Activated naive CD4-positive, alpha-beta T cell (primary cell): ENCODE measurements at places on chromosomes 5 and 9.

DNA sequence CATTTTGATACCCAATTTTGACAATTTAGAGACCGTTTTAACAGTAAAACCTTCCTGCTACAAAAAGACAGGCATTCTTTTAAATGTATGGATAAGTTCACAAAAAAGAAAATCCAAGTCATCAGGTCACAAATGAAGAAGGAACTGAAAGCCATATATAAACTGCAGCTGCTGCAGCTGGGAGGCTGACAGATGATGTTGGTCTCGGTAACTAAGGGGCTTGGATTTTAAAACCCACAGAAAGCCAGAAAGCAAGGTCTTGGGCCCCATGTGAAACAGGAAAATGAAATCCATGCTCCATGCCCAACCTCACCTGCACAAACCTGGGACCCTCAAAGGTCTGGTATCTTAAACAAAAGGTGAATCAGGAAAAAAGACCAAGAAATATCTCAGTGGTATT, 15.7 kb upstream of the C5orf34 start:
- no peak for DNase-seq

DNA sequence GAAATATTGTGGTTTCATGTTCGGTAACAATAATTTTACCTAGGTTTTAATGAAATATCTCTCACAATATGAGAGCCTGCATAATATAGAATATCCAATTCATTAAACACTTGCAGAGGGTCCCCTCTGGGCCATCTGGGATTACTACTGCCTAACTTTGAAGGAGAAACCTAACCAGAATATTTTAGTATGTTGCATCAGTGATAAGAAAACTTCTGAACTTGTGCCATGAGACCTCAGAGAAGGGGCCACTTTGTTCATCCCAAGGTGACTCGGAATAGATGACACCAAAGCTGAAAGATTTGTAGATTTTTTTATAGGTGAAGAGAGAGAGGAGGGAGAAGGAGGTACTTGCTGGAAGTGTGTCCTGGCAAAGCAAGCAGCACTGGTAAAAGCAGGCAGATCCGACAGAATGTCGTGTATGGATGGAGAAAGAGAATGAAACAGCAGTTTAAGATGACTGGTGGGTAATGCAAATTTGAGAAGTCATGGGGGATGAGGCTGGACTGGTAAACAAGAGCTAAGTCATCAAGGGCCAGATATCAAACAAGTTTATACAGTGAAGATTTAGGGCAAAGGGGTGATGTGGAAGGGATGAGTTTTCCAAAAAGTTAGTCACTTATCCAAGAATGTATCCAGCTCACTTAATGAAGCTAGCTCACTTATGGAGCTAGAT, 372.3 kb downstream of the ADGRV1 start:
- no peak for DNase-seq

GRCh38 chr5:145772466-145772865, 62.7 kb downstream of the PRELID2 start:
- no peak for DNase-seq

GRCh38 chr5:108688485-108688884, 59.2 kb upstream of the FER start:
- no peak for DNase-seq

GRCh38 chr5:109191153-109191558, 218.6 kb downstream of the PJA2 start:
- no peak for DNase-seq

- no peak for DNase-seq
Observed at GRCh38 chr5:151023047-151023615, 2.7 kb downstream of the GPX3 start.

DNA sequence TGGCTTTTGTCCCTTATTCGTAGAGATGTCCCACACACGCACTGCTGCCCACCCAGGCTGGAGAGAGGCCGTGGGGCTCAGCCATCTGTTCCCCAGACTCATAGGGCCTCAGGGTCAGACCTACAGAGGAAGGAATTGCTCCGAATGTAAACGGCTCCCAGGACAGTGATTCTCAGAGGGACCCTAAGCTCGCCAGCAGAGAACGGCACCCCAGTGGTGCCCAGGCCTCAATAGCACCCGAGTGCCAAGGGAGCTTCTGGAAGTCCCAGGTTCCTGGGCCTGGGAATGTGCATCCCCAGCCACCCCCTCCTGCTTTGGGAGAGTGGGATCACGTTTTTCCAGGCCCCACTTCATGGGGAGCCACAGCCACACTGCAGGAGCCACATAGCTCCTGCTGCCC, 32.9 kb upstream of the CNOT6 start:
- DNase-seq = no peak

- no peak for DNase-seq
Observed at GRCh38 chr5:68154119-68154857, 61.3 kb upstream of the PIK3R1 start.

DNA sequence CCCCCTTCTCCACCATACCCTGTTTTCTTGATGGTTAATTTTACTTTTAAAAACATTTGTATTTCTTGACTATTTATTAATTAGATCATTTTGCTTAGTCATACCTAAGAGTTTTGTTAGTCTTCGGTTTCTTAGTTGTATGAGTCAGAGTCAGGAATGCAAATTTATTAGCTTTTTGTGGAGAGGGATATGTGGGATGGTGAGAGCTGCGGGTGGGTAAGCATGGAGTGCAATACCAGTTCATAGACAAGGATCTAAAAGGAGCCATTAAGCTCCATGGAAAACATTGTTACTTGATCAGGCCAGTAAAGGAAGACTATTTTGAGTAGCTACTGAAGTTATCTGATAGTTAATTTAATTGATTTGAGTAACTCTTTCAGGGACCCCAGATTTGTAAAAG, 77.5 kb downstream of the ZSWIM6 start:
- DNase-seq = no peak

DNA sequence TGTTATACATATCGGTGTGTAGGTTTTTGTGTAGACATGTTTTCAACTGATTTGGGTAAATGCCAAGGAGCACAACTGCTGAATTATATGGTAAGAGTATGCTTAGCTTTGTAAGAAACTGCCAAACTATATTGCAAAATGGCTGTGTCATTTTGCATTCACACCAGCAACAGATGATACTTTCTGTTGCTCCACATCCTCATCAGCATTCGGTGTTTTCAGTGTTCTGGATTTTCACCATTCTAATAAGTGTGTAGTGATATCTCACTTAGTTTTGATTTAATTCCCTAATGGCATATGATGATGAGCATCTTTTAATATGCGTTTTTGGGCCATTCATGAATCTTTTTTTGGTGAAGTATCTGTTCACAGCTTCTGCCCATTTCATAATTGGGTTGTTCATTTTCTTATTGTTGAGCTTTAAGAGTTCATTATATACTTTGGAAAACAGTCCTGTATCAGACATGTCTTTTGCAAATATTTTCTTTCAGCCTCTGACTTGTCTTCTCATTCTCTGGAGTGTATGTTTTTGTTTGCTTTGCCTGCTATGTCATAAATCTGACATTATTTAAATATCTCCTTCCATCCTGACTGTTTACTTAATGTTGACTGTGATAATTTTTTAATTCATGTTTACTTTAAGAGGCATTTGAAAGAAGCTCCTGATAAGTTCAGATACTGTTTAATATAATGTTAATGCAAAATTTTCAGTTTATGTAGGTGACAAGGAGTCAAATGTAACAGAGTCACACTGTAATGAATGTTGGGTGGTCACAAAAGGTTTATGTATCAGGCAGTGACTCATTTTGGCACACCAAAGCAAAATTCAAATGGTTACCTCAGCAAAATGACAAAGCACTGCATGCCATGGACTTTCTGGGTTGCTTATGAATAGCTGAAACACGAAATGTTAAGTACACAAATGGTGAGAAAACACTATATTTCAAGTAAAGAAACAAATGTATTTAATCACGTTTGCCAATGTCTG, 181.1 kb upstream of the DAB2 start:
- no peak for DNase-seq

DNA sequence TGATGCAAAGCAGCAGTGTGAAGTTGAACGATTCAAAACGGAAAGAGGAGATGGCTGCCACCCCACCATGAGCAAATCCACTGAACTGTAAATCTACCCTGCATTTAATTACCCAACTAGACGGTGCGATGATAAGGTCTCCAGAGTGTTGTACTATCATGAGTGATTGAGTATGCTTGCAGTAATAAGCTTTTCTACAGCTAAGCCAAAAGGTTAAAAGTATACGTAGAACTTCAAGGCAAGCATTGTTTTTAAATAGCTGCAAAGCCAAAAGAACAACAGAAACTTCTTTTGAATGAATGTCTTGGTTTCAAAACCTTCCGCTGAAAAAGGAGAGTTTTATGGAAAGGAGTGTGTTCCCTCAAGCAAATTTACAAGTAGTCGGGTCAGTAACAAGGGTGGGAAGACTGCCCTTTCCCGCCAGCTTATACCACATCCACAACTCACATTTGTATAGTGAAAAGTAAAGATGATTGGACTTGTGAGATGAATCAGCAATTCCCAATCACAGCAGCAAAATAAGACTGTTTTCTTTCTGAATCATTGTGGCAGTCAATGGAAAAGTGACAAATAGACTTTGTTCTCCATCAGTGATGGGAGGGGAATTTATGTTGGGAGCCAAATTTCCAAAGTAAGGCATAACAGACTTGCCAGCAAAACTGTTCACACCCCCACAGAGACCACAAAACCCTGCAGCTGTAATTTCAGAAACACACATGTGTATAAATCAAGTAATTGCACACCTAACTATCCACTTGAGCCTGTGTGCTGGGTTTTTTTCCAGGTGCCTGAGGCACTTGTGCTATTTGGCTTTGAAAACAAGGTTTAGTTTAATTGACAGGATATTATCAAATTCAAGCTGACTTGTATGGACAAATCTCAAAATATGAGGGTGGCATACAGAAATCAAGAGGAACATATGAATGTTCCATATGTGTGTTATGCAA, 407.7 kb upstream of the GRAMD2B start:
- no peak for DNase-seq

GRCh38 chr9:135579889-135580660, 18.5 kb downstream of the PAEP start:
- no peak for DNase-seq

DNA sequence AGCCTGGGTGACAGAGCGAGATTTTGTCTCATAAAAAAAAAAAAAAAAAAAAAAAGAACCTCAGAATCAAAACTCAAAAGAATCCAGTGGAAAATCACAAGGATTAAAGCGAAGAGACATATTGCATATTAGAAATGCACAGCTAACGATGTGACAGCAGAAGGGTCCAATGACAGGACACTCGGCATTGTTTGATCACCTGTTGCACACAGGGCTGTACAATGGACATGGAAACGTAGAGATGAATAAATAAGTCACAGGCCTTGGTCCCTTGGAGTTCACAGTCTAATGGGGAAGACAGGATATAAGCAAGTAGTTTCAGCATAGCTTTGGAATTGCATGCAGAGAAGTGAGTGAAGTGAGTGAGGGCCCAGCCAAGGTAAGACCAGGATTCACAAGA, 25.9 kb upstream of the PIK3R1 start:
- DNase-seq = no peak

DNA sequence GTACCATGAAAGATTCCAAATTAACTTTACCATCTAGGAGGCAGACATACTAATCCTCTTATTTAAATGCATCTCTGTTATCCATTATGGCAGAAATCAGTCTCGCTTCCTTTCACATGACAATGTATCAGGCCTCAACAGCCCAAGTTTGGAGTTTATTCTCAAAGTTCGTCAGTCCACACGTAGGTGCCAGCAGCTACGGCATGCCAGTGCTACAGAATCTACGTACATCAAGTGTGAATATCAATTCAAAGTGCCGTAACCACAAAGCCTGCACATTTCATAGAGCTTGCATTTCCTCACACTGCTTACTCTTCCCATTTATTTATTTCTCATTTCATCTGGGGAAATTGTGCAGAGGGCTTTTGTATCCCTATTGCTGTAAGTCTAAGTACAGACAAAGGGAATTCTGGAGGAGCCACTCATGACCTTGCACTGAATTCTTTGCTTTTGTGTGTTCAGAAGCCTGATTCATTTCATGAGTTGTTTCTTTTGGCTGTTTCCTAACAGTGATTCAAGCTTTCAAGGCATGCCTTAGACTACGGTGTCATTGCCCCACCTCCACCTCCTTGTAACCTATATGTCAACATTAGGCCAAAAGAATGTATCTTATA, 10.0 kb downstream of the ENC1 start:
- DNase-seq = no peak

- DNase-seq = no peak
Observed at GRCh38 chr9:94638335-94639060, 820 bp downstream of the FBP1 start.

GRCh38 chr9:134186471-134187109, 22.2 kb upstream of the RNU6ATAC start:
- no peak for DNase-seq

DNA sequence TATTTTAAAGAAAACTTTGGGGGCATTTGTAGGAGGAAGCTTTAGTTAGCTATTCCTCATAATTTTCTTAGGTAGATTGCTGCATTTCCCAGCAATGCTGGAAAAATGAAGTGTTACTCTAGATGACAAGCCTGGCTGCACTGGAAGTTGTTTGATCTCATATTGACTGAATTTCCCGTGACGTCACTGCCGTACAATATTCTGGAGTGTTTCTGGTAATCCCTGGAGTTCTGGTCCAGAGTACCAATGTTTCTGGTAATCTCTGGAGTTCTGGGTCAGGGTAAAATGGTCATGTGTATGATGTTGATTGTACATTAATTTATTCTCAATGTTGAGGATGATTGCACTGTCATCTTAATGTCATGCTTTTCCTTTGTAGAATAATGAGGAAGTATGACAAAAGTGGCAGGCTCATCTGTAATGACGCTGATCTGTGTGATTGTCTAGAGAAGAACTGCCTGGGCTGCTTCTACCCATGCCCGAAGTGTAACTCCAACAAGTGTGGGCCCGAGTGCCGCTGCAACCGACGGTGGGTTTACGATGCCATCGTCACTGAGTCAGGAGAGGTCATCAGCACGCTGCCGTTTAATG, 26.2 kb downstream of the ARL14EPL start:
- DNase-seq = no peak

DNA sequence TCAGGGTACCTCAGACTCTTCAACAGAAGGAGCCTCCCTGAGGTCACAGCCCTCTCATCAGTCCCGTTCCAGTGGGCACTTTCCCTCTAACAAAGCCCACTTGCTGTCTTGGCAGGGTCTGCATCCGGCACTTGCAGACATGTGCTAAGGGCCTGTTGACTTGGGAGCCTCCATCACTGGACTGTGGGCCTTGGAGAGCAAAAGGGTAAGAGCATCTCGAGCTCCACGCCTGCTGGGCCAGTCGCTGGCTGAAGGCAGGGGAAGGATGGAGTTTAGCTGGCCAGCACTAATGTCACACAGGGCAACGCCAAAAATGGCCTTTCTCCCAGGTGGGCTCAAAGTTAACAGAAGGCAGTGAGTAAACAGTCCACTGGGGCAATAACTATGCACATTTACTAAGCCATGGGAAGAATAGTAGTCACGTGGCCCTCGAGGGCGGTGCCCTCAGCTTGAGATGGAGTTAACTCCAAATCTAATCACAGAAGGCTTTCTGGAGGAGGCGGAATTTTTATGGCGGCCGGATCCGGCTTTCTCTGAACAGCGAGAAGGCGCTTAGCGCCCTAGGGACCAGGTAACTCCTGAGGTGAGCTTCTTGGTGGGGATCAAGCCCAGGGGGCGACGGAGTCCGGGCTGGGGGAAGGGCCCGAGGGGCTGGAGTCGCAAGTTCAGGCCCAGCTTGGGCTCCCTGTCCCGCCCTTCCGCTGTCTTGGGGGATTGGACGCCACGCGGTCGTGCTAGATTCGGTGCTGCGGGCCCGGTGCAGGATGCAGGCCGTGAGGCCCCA, 2.0 kb upstream of the NSD1 start:
- no peak for DNase-seq

GRCh38 chr5:80711938-80712337, 57.2 kb upstream of the DHFR start:
- no peak for DNase-seq
